ENCODE measurements at places on chromosomes 6 and 20. TPM values are rescaled to one million over a fixed set of nuclear protein-coding genes. Genes with fewer than 3 reads are reported as not detected.

- DNase-seq: no peak
Measured at GRCh38 chr6:48067886-48068277, 43.1 kb downstream of the PTCHD4 start.

GRCh38 chr20:62557999-62558408 is 82.2 kb upstream of the GATA5 start:
- no peak for DNase-seq

DNA sequence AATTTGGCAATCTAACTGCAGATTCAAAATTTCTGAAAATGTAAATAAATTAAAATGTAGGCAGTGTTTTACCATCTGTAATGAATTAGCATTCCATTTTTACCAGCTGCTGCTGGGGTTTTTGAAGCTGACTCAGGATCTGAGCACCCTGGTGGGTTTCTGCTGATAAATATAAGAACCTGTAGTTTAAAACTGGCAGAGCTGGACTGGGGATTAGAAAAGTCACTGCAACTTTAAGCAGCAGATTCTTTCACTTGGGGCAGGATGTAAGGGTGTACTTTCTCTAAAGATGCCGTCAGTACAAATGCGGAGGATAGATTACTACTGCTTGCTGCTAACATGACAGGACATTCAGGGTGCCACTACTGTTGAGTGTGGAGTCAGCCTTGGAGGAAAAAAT is 341.8 kb downstream of the CDKAL1 start:
- DNase-seq: no peak

DNA sequence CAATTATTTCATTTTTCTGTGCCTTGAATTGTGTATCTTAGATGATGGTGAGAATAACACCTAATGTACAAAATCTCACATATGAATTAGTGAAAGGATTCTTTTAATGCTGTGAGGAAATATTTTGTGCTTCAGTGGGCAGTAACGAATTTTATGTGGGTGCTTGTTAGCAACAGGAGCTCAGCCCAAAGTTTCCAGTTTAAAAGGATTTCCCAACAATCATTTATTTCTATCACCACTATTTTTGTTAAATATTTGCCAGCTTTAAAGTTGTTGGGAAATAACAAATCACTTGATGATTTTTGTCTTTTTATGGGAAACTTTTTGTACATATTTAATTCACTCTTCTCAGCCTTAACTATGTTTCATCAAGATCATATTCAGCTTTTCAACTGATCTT is 111.8 kb downstream of the QKI start:
- DNase-seq: no peak

DNA sequence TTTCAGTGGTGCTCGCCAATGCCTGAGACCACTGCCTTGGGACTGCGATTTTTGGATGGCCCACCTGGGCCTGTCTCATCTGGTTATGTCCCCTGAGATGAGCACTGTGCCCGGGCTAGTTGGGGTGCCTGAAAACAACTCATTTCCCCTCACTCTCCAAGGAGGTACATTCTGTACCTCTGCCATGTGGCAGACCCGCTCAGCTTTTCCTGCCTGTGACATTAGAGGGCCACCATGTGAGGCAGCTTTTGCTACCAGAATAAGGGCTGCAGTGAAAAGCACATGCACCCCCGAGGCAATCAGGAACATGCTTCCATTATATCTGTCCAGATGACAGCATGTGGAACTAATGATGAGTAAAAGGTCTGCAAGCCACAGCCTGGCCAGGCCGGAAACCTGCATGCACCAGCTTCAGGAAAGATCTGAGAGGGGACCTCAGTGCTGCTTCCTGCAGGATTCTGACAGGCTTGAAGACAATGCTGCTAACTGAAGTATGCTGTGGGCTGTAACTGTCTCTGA is 11.3 kb upstream of the SRSF6 start:
- no peak for DNase-seq

- no peak for DNase-seq
Measured at GRCh38 chr6:25165177-25165576, 114.0 kb upstream of the CARMIL1 start.

DNA sequence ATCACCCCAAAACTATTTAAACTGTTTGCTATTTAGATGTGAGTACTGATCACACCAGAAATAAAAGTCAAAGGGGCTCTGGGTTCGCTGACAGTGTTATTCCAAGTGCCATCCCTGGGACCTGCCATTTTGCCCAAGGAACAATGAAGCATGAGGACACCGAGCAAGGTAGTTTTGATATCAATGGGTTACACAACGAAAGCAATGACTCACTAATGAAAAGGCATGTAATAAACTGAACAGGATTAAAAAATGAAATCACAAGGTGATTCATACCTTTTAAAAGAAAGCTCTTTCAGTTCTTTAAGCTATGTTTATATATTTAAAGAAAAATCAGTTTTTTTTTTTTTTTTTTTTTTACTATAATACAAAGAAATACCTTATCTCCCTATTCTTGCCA is 102.0 kb downstream of the HS3ST5 start:
- no peak for DNase-seq

DNA sequence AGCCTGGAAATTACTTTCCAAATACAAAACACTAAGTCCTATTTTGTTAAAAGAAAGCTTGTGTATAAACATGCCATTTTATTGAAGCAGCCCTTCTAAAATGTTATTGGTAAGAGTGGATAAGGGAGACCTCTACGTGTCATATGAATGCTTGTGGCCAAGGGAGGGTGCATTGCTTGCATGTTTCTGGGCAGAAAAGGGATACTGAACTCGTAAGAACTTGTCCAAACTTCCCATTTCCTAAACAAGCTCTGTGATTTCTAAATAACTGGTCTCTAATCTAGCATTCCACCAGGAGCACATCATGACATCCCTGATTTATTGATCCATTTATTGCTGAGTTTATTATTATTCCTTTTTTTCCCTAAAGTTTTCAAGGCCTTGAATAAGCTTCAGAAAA is 474.1 kb downstream of the CD109 start:
- DNase-seq: no peak

GRCh38 chr6:149965194-149966020 is 1.7 kb downstream of the ULBP1 start:
- no peak for DNase-seq

DNA sequence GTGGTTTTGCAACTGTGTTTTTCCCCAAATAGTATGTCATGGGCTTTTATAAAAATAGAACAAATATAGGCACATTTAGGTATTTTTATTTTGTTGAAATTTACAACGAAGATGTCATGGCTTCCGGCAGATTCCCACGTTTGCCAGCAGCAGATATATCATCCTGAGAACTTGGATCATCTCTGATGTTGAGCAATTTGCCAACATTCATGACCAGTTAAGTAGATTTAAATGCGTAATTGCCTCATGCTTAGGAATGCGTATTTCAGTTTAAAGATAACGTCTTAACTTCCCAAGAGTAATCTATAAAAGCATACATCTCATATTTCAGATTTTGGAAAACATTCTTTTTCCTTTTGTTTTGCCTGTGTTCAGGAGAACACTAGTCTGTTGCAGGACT is 457.8 kb downstream of the QKI start:
- no peak for DNase-seq

DNA sequence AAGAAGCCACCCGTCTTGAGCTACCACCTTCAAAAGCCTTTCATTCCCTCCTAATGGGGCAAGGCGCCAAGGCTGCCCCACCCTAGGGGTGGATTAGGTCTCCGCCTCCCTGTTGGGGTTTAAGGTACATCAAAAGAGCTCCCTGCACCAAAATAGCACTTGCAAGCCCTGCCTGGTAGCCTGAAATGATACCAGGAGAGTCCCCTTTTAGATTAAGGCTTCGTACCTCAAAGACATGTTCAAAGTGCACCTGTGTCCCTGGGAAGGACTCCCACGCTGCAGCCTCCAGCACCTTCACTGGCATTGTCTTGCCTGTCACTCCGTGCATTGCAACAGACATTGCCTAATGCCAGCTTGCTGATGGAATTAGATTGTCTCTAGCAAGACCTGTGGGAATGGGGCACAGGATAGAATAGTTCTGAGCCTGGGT is 15.7 kb upstream of the CDKN1A start:
- DNase-seq: no peak

GRCh38 chr20:59221707-59222252 is 58.2 kb downstream of the ZNF831 start:
- no peak for DNase-seq

GRCh38 chr6:18343741-18344140 is 43.4 kb upstream of the RNF144B start:
- DNase-seq: no peak

DNA sequence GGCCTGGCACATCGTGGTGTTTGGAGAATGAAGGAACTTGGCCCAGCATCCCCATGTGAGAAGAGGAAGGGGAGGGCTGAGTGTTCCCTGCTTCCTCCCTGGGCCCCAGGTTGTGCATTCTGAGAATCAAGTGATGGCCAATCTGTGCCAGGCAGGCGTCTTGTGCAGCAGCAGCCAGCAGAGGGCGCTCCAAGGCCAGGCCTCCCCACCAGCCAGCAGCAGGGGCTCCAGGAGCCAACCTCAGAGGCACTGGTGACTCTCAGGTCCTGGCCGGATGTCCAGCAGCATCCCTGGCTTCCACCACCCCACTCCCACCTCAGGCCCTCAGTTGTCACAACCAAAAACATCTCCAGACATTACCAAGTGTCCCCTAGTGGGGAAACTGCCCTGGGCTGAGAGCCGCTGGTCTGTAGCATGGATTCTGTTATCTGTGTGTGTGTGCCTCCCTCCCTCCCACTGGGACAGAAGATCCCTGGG is 192.0 kb downstream of the PREX1 start:
- no peak for DNase-seq

DNA sequence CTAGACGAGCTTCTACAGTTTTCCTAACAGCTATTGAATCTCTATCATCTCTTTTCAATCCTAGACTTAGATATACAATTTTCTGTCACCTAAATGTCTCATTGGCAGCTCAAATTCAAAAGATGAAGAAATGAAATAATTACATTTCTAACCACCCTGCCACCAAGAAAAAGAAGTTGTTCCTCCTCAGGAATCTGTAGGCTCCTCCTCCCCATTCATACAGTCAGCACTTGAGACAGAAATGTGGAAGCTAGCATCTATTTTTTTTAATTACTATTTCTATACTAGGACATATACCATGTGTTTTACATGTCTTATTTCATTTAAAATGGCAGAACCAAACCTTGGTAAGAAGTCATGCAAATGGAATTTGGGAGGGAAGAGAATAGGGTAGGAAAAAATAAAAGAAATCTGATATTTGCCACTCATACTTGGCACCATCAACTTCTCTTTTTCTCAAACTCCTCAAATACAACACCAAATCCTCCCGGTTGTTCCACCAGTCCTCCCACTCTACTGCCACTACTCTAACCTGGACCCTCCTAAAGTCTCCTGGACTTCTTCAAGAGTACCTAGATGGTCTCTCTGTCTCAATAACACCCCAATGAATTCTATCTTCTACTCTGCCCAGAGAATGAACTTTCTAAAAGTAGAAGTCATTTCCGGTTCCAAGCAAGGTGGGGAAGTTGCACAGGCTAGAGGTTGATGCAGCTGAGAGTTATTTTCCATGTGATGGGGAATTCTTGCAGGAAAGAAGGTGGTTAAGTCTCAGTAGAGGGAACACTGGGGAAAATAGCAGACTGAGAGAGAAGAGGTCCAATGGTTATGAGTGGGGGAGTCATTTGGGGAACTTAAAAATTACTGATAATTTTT is 54.1 kb downstream of the ATXN1 start:
- DNase-seq: no peak

DNA sequence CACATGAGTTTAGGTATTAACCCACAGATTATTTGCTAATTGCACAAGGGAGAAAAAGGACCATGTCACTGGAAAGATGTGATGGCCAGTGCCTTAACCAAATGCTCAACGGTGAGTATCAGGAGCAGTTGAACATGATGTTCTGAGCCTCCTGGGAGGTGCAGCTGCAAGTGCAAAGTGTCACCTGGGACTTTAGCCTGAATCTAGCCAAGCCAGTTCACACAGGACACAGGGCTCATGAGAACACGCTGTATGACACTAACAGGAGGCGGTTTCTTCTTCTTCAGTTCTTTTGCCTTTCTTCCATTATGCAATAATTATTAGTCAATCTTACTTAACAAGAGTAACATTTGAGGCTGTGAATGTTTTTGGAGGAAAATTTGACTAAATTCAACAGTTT is 225.3 kb downstream of the THBS2 start:
- DNase-seq: no peak

GRCh38 chr6:118764766-118765165 is 113.4 kb upstream of the CEP85L start:
- no peak for DNase-seq

GRCh38 chr20:24339210-24339641 is 130.2 kb upstream of the SYNDIG1 start:
- DNase-seq: no peak

GRCh38 chr20:46192376-46192944 is 74.3 kb downstream of the CD40 start:
- DNase-seq: no peak

DNA sequence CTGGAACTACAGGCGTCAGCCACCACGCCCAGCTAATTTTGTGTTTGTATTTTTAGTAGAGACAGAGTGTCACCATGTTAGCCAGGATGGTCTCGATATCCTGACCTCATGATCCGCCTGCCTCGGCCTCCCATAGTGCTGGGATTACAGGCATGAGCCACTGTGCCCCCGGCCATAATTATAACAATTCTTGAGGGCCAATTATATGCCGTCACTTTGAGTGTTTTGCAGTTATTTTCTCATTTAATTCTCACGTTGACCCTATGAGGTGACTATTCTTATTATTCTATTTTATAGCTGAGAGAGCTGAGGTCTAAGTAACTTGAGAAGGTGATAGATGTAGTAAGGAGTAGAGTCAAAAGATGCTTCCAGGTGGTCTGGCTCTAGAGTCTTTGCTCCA is 13.0 kb downstream of the MYO6 start:
- no peak for DNase-seq

DNA sequence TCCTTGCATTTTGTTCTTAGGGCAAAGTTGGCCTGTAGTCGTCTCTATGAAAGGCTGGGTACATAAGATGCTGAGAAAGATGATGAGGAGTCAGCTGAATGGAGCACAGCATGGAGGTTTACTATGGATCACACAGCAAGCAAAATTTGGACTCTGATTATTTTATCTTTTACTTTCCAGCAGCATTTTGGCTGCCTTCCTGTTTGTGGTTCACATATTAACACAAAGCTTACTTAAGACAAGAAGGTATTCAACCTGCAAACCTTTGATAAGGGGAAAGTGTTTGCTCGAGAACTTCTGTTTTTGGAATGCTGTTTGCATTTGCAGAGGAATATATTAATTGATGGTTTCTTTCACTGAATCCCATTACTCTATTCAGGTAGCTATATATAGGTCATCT is 103.1 kb upstream of the ENPP5 start:
- no peak for DNase-seq

- no peak for DNase-seq
Measured at GRCh38 chr6:8828376-8828775, 393.0 kb upstream of the SLC35B3 start.

GRCh38 chr6:144194293-144194810 is 44.0 kb downstream of the STX11 start:
- no peak for DNase-seq

The MLIP gene
- 182 TPM for total RNA-seq

The MAFB gene
- total RNA-seq: 84.1 TPM

The GPSM3 gene
- 5.9 TPM for total RNA-seq

The C20orf144 gene
- total RNA-seq: not detected

The SLX4IP gene
- 3.3 TPM for total RNA-seq

The SYNE1 gene
- 120 TPM for total RNA-seq

The CDH22 gene
- total RNA-seq: 1.0 TPM

The THBD gene
- 58.8 TPM for total RNA-seq

The GGTLC1 gene
- total RNA-seq: not detected

The PKIB gene
- 2.0 TPM for total RNA-seq

The OVOL2 gene
- total RNA-seq: not detected

The CD93 gene
- total RNA-seq: 57.0 TPM

The DOP1A gene
- 36.9 TPM for total RNA-seq

The ABHD16B gene
- total RNA-seq: not detected

The SLC22A1 gene
- total RNA-seq: 3.1 TPM

The ZKSCAN4 gene
- 3.5 TPM for total RNA-seq

All from tibial nerve (tissue), 4 donors.